CD8-positive, alpha-beta T cell (primary cell): ENCODE measurements at places on chromosomes 7 and 10. TPM values are rescaled to one million over a fixed set of nuclear protein-coding genes. Genes with fewer than 3 reads are reported as not detected.
A peak's percentile ranks its signal among the peaks of the same experiment; 100 is the strongest.

GNGT1 gene
- total RNA-seq: not detected

DNA sequence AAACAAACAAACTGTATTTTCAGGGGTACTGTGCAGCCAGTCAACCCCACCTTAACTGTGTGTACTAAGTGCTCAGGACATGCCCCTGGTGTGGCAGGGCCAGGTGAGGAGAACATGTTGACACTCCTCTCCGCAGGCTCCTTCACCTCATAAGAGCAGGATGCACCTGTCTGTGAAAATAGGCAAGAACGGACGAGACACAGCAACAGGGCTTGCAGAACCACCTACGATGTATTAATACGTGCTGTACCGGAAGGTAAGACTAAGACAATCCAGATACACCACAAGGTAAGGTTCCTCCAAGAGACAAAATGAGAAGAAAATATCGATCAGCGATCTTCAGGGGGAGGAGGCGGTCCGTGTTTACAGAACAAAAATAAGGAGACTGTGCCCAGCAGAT lies 65.8 kb upstream of the CAMK2B start:
- DNase-seq: no peak

VPS50 gene
- 20.2 TPM for total RNA-seq

- no peak for DNase-seq
Observed at GRCh38 chr7:41416208-41416595, 286.7 kb downstream of the INHBA start.

- DNase-seq: no peak
Observed at GRCh38 chr10:3476640-3477448, 304.3 kb upstream of the PITRM1 start.

DNA sequence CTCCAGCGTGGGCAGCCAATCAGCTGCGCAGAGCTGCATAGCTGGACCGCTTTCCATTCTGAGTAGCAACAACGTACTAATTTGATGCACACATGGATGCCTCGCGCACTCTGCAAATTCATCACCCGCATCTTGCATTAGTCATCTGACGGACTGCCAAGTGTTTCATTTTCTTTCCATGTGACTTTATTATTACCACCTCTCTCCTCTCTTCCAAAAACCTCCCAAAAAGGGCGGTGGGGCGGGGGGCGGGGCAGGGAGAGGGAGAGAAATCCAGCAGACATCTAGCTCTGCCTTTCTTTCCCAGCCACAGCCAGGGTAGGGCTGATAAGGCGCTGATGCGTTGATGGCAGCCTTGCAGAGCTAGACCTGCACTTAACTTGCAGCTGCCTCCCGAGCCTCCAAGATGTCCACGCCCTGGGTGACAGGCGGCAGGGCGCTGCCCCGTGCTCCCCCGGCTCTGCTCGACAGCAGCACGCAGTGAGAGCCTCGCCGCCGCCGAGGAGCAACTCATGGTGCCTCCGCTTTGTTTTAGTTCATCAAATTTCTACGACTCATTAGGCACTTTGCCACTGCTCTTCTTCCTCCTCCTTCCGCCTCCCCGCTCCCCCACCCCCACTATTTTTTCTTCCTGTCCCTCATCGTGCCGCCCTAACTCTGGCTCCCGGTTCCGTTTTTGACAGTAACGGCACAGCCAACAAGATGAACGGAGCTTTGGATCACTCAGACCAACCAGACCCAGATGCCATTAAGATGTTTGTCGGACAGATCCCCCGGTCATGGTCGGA lies 147.3 kb downstream of the CELF2 start:
- peak; percentile 80 for DNase-seq
